ENCODE measurements at places on chromosomes 2 and 18.

GRCh38 chr2:102355526-102356380, at the start of gene IL18R1:
TSS of gene IL18R1 (plus strand) at chr2:102355796. CDS start at chr2:102362661, 6,865 bp downstream.
- peak; percentile 53 for DNase-seq

GRCh38 chr2:54227798-54228197, 28.2 kb downstream of the TSPYL6 start:
- DNase-seq = no peak

- peak; percentile 62 for DNase-seq
Measured at GRCh38 chr2:241865957-241866789, 3.4 kb upstream of the RTP5 start.

- no peak for DNase-seq
Measured at GRCh38 chr2:97735161-97735561, 21.8 kb downstream of the ZAP70 start.

DNA sequence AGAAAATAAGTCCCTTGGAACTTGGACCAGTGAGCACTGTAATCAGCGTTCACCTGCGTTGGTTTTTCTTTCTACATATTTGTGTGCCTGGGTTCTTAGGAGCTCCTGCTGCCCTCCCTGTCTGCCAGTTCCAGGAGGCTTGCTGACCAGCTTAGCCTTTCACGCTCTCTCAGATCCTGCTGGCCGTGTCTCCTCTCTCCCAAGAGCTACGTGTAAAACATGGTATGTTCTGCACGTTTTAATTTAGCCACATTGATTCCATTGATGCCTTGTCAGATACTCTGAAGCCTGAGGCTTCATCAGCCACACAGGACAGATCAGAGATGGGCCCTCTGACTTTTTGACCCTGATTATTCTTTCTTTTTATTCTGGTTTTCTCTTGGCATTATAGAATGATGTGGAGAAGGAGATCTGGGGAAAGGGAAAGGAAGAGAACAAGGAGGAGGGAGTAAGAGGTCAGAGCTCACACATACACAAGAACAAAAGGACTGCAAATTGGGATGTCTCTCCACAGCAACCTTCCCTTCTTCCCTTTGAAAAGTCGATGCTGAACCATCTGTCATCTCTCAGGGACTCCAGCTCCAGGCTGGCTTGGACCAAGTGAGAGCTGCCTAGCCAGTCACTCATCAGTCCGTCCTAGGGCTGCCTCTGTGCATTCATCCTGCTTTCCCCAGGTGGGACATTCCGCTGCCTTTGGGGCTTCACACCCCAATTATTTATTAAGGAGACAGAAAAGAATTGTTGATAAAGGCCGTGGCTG, 152.8 kb downstream of the PIK3C3 start:
- DNase-seq = no peak

GRCh38 chr18:51235009-51235789, 37.7 kb upstream of the MEX3C start:
- DNase-seq = no peak

- no peak for DNase-seq
Measured at GRCh38 chr18:6948281-6949055, 169.1 kb downstream of the LAMA1 start.

DNA sequence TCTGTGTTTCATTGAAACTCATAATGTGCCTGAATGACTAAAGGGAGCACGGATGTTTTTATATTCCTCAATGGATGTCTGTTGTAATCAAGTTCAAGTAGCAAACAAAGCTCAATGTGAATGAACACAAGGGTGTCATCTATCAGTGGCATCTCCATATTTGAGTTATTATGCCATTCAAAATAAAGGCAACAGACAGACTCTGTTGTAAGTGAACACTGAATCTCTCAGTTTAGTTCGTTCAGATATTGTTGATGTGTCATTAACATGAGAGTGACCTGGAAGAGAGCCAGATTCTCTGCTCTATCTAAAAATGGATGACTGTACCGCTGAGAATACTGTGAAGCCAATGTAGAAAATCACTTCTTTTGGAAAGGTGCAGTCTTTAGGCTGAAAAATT, 118.7 kb downstream of the NUP35 start:
- DNase-seq = no peak

DNA sequence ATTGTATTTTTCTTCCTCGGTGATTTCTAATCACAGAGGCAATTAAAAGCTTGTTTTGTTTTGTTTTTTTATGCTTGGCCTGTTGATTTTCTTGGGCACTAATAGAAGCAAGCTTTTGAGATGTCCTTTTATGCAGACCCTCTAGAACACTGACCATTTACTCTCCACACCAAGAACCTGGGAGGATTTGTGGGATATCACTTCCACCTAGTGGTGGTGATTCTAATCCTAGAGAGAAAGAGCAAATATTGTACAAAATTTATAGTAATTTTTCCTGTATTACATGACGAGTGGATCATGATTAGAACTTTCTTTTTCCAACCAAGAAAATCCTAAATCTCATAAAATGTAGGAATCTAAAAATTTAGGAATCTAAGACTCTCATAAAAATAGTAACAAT, 23.4 kb downstream of the NEMP2 start:
- no peak for DNase-seq

DNA sequence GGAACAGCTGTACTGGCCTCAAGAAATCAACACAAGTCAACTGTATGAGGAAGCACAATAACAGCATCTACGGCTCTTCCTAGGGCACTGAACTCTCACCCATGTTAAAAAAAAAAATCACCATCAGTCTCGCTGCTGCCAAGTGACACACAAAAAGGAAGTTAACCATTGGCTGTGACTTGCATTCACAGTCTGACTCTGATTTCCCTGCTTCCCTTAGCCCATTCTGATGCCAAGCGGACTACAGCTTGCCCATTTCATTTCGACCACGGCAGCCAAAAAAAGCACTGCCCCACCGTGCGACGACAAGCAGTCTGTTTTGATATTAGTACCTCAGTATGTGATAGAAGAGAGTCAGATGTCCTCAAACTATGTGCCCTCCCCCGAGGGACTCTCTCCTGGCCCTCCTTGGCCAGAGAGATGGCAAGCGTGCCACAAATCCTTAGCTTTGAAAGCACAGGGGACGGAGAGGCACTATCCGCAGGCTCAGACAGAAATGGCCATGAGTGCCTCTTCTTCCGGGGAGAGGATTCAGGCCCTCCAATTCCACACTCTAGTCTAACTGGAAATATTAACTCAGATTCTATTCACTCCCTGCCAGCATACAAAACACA, 250.0 kb downstream of the TCF4 start:
- DNase-seq = no peak

- DNase-seq = no peak
Measured at GRCh38 chr18:23887493-23887892, 127.1 kb upstream of the TTC39C start.

DNA sequence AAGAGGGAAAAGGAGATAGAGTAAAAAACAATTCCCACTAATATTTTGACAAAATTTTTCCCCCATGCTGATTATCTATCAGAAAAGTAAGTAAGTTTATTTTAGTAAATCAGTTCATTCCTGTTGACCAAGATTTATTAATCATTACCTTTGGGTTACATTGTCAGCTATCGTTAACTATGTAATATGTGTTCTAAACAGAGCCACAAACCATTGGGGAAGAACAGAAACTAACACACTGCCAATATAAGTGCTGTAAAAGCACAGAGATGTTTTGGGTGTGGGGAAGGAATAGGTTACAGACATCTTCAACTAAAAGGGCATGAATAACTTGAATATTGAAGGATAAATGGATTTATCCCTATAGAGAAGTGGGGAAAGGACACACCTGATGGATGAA, 42.5 kb upstream of the ACADL start:
- DNase-seq = no peak

- no peak for DNase-seq
Measured at GRCh38 chr2:20617081-20617575, 33.8 kb downstream of the HS1BP3 start.

- no peak for DNase-seq
Measured at GRCh38 chr2:44250376-44250775, 24.9 kb upstream of the SLC3A1 start.

GRCh38 chr2:97688062-97688827, 18.7 kb downstream of the C2orf92 start:
- no peak for DNase-seq

DNA sequence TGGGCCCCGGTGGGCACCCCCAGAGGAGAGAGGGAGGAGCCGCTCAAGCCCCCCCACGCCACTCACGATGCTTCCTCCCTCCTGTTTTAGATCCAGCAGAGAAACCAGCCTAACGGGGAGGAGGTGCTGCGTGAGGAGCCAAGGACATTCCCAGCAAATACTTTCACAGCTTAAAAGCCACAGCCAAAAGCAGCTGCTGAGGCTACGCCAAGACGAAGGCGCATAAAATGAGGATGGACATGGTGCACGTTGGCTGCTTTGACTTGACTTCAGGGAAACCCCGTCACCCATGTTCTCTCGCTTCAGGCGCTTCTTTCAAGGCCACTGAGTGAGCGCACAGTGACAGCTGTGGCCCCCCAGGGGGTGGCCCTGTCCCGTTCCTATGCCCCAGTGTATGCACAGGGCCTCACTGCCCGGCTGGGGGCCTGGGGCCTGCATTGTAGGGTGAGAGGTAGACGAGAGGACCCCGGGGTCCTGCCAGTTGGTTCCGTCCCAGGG, 72.1 kb upstream of the PXDN start:
- DNase-seq = no peak

DNA sequence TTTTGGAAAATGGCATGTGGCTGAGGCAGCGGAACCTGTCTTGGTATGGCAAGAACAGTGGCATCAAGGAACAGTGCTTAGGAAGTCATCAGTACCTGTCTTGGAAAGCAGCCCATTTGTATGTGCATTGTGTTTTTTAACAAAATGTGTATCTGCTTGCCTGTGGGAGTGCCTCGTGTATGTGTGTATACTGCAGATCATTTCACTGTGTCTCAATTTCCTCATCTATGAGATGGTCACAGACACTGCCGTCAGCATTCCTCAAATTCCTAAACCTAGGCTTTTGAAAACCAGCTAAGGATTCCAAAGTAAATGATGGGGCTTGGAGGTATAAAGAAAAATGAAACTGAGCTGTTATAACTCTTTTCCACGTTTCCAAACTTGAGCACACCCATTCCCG, 441.3 kb downstream of the RND3 start:
- DNase-seq = no peak

DNA sequence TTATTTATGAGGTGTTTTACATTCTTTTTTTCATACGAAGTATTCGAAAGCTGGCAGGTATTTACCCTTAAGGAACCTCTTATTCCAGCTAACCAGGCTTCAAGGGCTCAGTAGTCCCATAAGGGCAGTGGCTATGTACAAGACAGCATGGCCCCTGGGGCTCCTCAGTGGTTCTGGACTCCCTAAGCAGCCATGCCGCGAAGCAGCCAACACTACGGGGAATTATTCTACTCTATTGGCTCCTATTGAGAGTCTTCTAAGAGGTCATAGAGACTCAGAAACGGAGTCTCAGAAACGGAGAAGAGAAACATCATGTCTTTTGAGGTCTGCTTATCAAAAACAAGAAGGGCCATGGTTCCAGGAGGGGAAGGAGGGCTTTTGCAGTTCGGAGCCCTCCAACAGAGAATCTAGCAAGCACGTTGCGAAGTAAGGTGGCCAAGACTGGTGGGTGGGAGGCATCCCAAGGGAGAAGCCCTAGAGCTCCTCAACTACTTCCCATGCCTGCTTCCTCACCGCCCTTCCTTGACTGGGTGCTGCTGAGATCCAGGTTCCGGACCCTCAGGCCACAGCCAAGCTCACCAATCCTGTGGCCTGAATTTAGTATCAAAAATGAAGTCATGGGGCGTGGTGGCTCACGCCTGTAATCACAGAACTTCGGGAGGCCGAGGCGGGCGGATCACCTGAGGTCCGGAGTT, 109.7 kb downstream of the INO80D start:
- DNase-seq = no peak

DNA sequence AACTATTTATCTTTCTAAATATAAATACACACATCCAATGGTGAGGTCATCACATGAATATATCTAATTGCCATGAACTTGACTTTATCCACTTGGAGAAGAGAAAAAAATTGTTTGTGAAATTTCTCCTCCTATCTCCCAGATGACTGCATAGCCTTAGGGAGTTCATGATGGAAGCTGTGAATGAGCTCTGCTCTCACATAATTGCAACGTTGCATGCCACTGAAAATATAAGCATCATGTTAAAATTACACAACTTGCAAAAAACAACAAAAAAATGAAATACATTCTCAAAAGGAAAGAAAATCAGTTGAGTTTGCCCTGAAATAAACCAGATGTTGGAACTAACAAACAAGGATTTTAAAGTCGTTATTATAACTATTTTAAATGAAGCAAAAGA, 50.6 kb upstream of the OSR1 start:
- DNase-seq = no peak

DNA sequence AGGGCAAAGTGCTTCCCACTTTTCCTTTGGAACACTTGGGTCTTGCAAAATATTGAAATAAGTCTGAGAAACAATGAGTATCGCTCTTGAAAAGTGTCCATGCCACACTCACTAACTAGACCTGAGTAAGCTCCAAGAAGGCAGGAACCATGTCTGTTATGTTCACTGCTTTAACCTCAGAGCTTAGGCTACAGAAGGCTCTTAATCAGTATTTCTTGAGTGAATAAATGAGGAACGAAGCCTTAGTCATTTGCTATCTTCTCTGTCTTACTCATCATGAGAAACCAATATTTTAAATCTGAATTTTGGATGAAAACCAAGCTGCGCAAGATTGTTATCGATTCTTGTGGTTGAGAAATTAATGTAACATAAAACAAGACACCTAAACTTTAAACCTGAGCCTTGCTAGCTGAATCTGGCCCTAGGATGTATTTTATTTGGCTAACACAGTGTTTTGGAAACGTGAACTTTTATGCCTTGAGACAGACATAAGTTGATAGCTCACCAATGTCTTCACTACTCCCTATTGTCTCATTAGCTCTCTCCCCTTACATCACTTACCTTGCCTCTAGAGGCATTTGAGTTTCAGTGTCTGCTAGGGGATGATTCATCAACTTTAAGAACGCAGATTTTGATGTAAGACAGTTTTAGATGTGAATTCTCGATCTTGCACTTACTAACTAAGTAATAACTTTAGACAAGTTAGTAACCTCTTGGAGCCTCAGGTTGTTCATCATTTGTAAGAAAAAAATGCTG, 392.8 kb upstream of the MEIS1 start:
- DNase-seq = no peak

DNA sequence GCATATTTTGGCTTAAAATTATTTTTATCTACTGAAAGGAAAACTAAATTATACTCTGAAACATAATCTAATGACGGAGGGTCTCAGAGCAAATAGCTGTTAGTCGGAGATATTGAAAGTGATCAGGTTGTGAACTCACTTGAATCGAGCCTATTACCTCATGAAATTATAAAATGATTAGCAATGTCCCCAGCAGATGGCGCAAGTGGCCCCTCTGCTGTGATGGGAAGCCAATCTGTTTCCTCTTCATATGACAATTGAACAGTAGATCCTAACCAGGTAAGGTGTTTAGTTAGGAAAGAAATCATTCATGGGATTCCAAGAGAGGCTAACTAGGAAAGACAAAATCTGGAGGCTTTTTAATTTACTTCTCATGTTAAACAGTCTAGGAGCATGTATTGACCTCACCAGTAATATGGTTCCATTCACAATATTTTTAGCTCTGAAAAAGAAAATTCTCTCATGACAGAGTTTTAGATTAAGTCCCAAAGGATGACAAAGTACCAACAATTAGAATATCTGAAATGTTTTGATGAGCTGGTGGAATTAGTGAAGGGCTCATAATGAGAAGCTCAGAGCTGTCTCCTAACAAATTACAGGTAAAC, 29.9 kb upstream of the MPPE1 start:
- peak; percentile 71 for DNase-seq

GRCh38 chr2:231710799-231711676, 2.7 kb downstream of the PTMA start:
- DNase-seq = no peak

Data from T-helper 2 cell (primary cell).